Tibial nerve (tissue), 4 donors: ENCODE measurements at places on chromosomes 1 and 21.

DNA sequence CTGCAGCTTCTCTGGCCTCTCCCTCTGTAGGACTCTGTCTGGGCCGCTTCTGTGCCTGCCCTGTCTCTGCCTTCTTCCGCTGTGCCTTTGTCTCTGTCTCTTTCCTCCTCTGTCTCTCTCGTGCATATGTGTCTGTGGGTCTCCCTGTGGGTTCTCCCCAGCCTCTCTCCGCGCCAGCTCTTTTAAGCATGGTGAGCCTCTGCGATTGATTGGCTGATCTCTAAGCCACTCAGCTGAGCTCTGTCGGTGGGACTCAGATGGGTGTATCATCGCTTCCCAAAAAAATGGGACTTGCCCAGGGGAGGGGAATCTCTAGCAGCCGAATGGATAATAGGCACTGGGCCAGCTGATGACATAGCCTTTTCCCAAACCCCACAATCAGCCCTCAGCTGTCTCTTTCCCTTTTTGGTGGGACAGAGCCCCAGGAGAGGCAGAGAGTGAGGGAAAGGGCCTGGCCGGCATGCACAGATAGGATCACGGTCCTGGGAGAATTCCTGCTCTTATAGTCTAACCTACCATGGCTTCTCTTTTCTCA lies at the start of gene ADAMTS4:
Gene ADAMTS4, minus strand, starts transcription at position 158 of the 535 bp plus-strand sequence. CDS start 427 bp downstream, outside the sequence.
- no peak for DNase-seq

DNA sequence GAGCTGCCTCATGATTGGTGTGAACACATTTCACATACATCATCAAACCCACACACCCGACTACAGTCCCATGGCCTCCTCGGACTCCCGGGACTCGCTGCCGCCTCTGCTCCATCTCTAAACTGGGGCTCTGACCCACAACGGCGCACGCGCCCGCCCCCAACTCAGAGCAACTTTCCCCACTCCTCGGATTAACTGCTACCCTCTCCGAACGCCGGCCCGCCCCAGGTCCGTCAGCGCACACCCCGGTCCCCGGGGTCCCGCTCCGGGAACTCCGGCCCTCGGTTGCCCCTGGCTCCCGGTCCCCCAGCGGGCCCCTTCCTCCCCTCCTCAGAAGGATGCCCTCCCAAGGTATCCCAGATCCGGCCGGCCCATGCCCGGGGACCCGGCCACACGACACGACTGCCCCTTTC lies 740 bp downstream of the DSTYK start:
- DNase-seq = no peak

GRCh38 chr1:46062651-46063319 lies 69.6 kb downstream of the PIK3R3 start:
- DNase-seq = no peak

- no peak for DNase-seq
Observed at GRCh38 chr1:214378492-214378891, 97.5 kb downstream of the SMYD2 start.
